ENCODE measurements at places on chromosomes 13 and 19.

DNA sequence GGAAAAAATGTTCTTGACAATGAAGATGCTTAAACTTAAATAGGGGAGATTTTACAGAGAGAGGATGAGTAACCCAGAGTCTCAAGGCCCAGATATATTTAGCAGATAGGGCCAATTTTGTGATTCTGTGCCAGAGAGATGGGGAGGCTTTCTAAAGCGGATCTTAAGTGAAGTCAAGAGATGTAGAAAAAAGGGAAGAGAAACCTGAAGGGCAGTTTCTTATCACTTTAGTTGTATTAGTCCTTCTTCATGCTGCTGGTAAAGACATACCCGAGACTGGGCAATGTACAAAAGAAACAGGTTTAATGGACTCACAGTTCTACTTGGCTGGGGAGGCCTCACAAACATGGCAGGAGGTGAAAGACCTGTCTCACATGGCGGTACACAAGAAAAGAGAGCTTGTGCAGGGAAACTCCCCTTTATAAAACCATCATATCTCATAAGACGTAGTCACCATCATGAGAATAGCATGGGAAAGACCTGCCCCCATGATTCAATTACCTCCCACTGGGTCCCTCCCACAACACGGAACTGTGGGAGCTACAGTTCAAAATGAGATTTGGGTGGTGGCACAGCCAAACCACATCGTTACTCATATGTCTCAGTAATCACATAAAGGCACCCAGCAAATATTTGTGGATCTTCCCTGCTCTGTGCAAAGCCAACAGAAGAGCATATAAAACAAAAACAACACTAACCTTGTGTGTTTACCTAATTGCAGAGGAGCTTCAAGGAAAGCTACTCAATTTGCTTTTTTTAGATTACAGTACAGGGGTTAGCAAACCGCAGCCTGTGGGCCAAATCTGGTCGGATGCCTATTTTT, 102.6 kb upstream of the MYCBP2 start:
- no peak overlapping the region for H3K4me3 ChIP-seq
- H3K27ac ChIP-seq = no peak overlapping the region
- no peaks in the 10 kb centered on the region for H3K4me1 ChIP-seq
- no peaks in the 10 kb centered on the region for H3K27me3 ChIP-seq
- no peak for DNase-seq

DNA sequence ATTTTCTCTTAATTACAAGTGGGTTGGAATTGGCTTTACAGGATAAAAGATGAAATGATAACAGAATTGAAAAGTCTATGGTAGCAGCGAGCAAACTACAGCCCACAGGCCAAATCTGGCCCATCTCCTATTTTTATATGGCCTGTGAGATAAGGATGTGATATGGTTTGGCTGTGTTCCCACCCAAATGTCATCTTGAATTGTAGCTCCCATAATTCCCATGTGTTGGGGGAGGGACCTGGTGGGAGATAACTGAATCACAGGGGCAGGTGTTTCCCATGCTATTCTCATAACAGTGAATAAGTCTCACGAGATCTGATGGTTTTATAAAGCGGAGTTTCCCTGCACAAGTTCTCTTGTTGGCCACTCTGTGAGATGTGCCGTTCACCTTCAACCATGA, 19.0 kb downstream of the CRYL1 start:
- no peaks in the 10 kb centered on the region for H3K27me3 ChIP-seq
- no peak for DNase-seq
- H3K36me3 ChIP-seq = peaks cover 17% of the 10 kb centered on the region
- H3K4me1 ChIP-seq = peaks cover 14% of the 10 kb centered on the region
- no peak overlapping the region for H3K27ac ChIP-seq
- H3K4me3 ChIP-seq = no peak overlapping the region

- DNase-seq = no peak
- no peaks in the 10 kb centered on the region for H3K4me1 ChIP-seq
- H3K27ac ChIP-seq = no peak overlapping the region
- H3K27me3 ChIP-seq = no peaks in the 10 kb centered on the region
- no peak overlapping the region for H3K4me3 ChIP-seq
- H3K36me3 ChIP-seq = no peaks in the 10 kb centered on the region
Observed at GRCh38 chr13:74557870-74558269, 423.7 kb upstream of the KLF12 start.

- no peak overlapping the region for H3K4me3 ChIP-seq
- H3K27me3 ChIP-seq = no peaks in the 10 kb centered on the region
- no peak for DNase-seq
- no peaks in the 10 kb centered on the region for H3K36me3 ChIP-seq
- H3K4me1 ChIP-seq = peaks cover 3% of the 10 kb centered on the region
Observed at GRCh38 chr13:75946536-75947284, 310.6 kb downstream of the LMO7 start.

- H3K4me3 ChIP-seq = no peak overlapping the region
- H3K36me3 ChIP-seq = no peaks in the 10 kb centered on the region
- DNase-seq = peak; percentile 50
- peaks cover 16% of the 10 kb centered on the region for H3K4me1 ChIP-seq
Observed at GRCh38 chr13:110108348-110109139, 198.4 kb downstream of the COL4A1 start.

GRCh38 chr13:96958286-96958891, 35.9 kb downstream of the OXGR1 start:
- no peak overlapping the region for H3K4me3 ChIP-seq
- H3K36me3 ChIP-seq = no peaks in the 10 kb centered on the region
- no peak overlapping the region for H3K27ac ChIP-seq

- H3K4me1 ChIP-seq = peaks cover 15% of the 10 kb centered on the region
- H3K4me3 ChIP-seq = no peak overlapping the region
- H3K36me3 ChIP-seq = no peaks in the 10 kb centered on the region
- no peak overlapping the region for H3K27ac ChIP-seq
- no peaks in the 10 kb centered on the region for H3K27me3 ChIP-seq
Observed at GRCh38 chr13:99159331-99160061, 41.2 kb upstream of the UBAC2 start.

- no peak overlapping the region for H3K4me3 ChIP-seq
- peaks cover 11% of the 10 kb centered on the region for H3K4me1 ChIP-seq
- H3K27me3 ChIP-seq = no peaks in the 10 kb centered on the region
- no peak for DNase-seq
- H3K36me3 ChIP-seq = no peaks in the 10 kb centered on the region
Observed at GRCh38 chr13:113972451-113973217, 1.2 kb downstream of the C13orf46 start.

- no peak for DNase-seq
- no peak overlapping the region for H3K27ac ChIP-seq
- H3K4me1 ChIP-seq = peaks cover 11% of the 10 kb centered on the region
- peaks cover 48% of the 10 kb centered on the region for H3K27me3 ChIP-seq
Observed at GRCh38 chr19:18174983-18175382, 1.4 kb downstream of the IFI30 start.

DNA sequence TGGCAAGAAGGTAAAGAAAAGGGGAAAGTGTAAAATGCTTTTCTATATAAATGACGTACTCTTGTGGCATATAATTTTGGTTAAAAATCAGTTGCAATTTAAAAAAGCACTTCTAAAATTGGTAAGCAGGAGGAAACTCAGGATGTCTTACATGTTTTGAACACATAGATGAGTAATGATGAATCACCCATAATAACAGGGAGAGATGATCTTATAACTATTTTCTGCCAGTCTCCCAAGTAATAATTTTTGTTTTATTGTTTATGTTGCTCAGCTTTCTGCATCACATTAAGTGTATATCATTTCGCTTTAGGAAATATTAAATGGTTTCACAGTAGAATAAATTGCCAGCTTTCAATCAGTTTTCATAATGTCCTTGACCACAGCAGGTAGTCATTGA, 1430.7 kb upstream of the PCDH20 start:
- H3K4me1 ChIP-seq = no peaks in the 10 kb centered on the region
- DNase-seq = no peak
- H3K4me3 ChIP-seq = no peak overlapping the region
- no peaks in the 10 kb centered on the region for H3K27me3 ChIP-seq
- no peak overlapping the region for H3K27ac ChIP-seq

DNA sequence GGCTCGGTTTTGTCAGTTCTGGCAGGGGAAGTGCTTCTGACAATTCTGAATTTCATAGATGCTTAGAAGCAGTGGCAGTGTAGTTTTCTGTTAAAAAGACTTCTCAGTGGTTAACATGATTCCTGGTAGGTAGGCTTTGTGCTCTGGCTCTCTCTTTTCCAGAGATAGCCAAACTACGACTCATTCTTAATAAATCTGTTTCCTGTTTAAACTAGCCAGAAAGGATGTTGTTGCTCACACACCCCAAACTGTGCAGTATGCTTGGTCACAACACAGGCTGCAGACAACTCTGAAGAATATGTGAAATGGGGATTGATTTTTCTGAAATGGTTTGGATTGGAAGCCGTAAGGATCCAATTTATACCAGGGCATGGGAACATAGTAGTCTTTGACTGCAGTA, 711.5 kb downstream of the PCDH17 start:
- no peaks in the 10 kb centered on the region for H3K27me3 ChIP-seq
- DNase-seq = no peak
- no peak overlapping the region for H3K4me3 ChIP-seq

GRCh38 chr19:12295191-12295590, 508 bp upstream of the ZNF44 start:
- peaks cover 17% of the 10 kb centered on the region for H3K4me1 ChIP-seq
- H3K27me3 ChIP-seq = no peaks in the 10 kb centered on the region
- H3K36me3 ChIP-seq = peaks cover 6% of the 10 kb centered on the region

DNA sequence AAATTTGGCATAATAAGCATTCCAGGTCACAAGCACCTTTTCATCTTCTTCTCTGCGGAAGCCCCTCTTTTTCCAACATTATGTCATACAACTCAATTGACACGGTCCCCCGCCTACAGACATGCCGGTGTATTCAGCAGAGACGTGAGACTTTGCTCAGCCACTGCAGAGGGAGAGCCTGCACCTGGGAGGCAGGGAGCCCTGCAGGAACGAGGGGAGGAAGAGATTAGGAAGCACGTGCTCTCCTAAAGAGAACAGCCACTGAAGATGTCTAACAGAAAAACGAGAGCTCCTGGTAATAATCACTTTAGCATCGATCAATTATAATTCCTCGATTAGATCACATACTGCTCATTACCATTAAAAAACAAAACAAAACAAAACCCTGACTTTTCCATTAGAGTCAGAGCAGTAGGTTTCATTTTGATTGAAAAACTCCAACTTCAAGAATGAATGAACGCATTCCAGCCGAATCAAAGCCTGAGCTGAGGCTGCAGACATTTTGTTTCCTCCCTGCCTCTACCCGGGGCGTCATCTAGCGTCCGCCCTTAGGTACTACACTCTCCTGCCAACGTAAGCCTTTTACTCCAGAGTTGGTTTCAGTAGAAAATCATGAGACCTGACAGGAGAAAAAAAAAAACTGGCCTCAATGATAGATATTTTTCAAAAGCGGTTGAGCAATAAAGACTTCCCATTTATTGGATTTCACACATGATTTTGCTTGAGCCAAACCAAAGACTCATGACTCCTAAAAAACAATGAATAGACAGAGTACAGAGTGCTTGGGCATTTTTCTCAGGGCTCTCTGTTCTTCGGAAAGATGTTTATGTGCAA, 194.5 kb downstream of the KATNAL1 start:
- H3K27me3 ChIP-seq = peaks cover 25% of the 10 kb centered on the region
- peaks cover 45% of the 10 kb centered on the region for H3K4me1 ChIP-seq
- peak overlapping the region; percentile 61 for H3K27ac ChIP-seq
- peak overlapping the region; percentile 72 for H3K4me3 ChIP-seq
- no peaks in the 10 kb centered on the region for H3K36me3 ChIP-seq

DNA sequence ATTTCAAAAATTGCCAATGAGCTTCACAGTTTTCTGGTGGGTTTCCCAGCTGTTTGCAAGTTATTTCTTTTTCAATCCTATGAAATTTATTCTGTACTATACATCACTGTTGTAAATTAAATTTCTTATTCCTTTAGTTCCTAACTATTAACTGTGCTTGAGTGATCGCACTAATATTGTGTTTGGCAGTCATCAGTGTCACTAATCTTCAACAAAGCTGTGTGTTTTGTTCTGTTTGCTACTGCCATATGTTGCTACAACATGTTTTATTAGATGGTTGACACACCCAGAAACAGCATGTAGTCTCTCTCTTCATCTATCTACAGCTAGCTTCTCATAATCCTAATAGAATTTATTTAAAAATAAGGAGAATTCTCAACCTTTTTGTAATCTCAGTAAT, 453.6 kb upstream of the PRR20A start:
- no peak overlapping the region for H3K27ac ChIP-seq
- no peak overlapping the region for H3K4me3 ChIP-seq
- DNase-seq = no peak
- H3K36me3 ChIP-seq = no peaks in the 10 kb centered on the region
- no peaks in the 10 kb centered on the region for H3K4me1 ChIP-seq

GRCh38 chr19:40601134-40601974, at the start of gene LTBP4:
Gene LTBP4 (plus strand): TSS chr19:40601369. CDS start chr19:40601388, 19 bp downstream.
- no peaks in the 10 kb centered on the region for H3K36me3 ChIP-seq
- peaks cover 51% of the 10 kb centered on the region for H3K4me1 ChIP-seq
- peaks cover 60% of the 10 kb centered on the region for H3K27me3 ChIP-seq
- peak within 1 kb of the TSS; percentile 9 for H3K27ac ChIP-seq
- peak within 1 kb of the TSS; percentile 62 for H3K4me3 ChIP-seq

- peak within 1 kb of the TSS; percentile 80 for H3K4me3 ChIP-seq
- peaks cover 10% of the 10 kb centered on the region for H3K36me3 ChIP-seq
- peaks cover 15% of the 10 kb centered on the region for H3K4me1 ChIP-seq
- peak; percentile 70 for DNase-seq
- H3K27ac ChIP-seq = peak within 1 kb of the TSS; percentile 91
Observed at GRCh38 chr19:6464070-6464873, at the start of gene CRB3. Gene CRB3 (plus strand): TSS chr19:6464271. CDS start chr19:6464702, 431 bp downstream.

DNA sequence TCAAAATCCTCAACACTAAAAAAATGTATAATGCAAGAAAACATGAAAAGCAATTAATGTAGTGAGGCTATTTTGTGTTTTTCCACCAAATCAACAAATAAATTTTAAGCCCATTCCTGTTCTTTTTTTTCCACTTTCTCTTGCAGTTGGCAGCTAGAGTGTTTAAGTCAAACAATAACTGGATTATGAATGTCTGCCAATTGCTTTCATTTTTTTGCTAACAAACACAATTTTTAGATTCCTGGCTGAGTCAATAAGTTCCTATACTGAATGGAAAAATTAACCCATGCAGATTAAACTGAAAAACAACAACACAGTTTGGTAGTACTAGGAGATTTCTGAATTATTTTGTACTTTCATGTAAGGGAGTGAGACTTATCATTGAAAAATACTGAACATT, 232.4 kb downstream of the SLITRK5 start:
- H3K27me3 ChIP-seq = no peaks in the 10 kb centered on the region
- no peak for DNase-seq
- no peaks in the 10 kb centered on the region for H3K4me1 ChIP-seq
- H3K4me3 ChIP-seq = no peak overlapping the region
- no peaks in the 10 kb centered on the region for H3K36me3 ChIP-seq

GRCh38 chr19:31419871-31420445, 70.7 kb upstream of the TSHZ3 start:
- DNase-seq = no peak
- peaks cover 39% of the 10 kb centered on the region for H3K27me3 ChIP-seq
- H3K27ac ChIP-seq = peak overlapping the region; percentile 53
- H3K36me3 ChIP-seq = no peaks in the 10 kb centered on the region
- no peak overlapping the region for H3K4me3 ChIP-seq
- peaks cover 30% of the 10 kb centered on the region for H3K4me1 ChIP-seq

GRCh38 chr13:113809934-113810333, 50.9 kb downstream of the TMEM255B start:
- no peak overlapping the region for H3K4me3 ChIP-seq
- H3K27ac ChIP-seq = no peak overlapping the region
- H3K27me3 ChIP-seq = no peaks in the 10 kb centered on the region

GRCh38 chr13:59480396-59481259, 683.1 kb downstream of the DIAPH3 start:
- H3K36me3 ChIP-seq = no peaks in the 10 kb centered on the region
- no peak for DNase-seq
- no peaks in the 10 kb centered on the region for H3K27me3 ChIP-seq
- peak overlapping the region; percentile 7 for H3K27ac ChIP-seq
- H3K4me3 ChIP-seq = no peak overlapping the region

GRCh38 chr19:45472563-45473366, 5.0 kb downstream of the FOSB start:
- peaks cover 18% of the 10 kb centered on the region for H3K4me1 ChIP-seq
- peaks cover 2% of the 10 kb centered on the region for H3K36me3 ChIP-seq
- no peak for DNase-seq
- peak overlapping the region; percentile 73 for H3K27ac ChIP-seq
- peaks cover 36% of the 10 kb centered on the region for H3K27me3 ChIP-seq
